ENCODE measurements at places on chromosomes 2 and 18.

GRCh38 chr2:237932731-237933131 lies 34.1 kb upstream of the UBE2F start:
- DNase-seq = peak; percentile 14

- no peak for DNase-seq
These were observed 234.5 kb downstream of the MTX2 start for GRCh38 chr2:176503776-176504175.

- DNase-seq = no peak
These were observed 1304.3 kb upstream of the DDX18 start for GRCh38 chr2:116510117-116510671.

- no peak for DNase-seq
These were observed 101.4 kb downstream of the MYOM1 start for GRCh38 chr18:3118195-3119010.

GRCh38 chr2:8565399-8566154 lies 116.3 kb upstream of the ID2 start:
- DNase-seq = no peak

- DNase-seq = no peak
These were observed 112.9 kb downstream of the AFF3 start for GRCh38 chr2:100029460-100029859.
